ENCODE measurements at places on chromosomes 7 and 10.

DNA sequence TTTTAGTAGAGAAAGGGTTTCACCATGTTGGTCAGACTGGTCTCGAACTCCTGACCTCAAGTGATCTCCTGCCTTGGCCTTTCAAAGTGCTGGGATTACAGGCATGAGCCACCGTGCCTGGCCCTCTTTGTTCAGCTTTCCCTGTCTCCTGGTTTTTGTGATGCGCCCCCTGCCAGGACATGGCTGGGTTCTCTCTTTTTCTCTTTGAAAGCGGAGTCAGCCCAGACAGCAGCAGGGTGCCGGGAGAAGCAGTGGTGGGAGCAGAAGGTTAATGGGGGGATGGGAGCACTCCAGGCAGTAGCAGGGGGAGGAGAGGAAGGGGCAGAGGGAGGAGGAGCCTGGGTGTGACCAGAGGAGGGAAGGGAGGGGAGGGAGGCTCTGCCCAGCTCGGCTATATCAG is 1.8 kb downstream of the MUC3A start:
- DNase-seq: no peak

DNA sequence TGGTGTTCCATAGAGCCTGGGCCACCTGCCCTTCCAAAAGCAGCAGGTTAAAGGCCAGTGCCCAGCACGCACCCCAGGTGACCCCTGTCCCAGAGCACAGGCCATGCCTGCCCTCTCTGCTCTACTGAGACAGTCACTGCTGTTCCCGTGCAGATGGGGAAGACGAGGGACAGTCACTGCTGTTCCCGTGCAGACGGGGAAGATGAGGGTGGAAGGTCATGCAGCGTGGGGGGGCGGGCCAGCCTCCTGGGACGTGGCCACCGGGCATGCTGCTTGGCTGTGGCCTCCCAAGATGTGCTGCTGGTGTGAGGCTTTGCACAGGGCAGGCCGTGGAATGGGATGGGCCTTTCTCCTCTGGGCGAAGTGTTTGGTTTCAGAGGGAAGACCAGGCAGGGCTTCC is 18.4 kb downstream of the LRRC27 start:
- DNase-seq: no peak

DNA sequence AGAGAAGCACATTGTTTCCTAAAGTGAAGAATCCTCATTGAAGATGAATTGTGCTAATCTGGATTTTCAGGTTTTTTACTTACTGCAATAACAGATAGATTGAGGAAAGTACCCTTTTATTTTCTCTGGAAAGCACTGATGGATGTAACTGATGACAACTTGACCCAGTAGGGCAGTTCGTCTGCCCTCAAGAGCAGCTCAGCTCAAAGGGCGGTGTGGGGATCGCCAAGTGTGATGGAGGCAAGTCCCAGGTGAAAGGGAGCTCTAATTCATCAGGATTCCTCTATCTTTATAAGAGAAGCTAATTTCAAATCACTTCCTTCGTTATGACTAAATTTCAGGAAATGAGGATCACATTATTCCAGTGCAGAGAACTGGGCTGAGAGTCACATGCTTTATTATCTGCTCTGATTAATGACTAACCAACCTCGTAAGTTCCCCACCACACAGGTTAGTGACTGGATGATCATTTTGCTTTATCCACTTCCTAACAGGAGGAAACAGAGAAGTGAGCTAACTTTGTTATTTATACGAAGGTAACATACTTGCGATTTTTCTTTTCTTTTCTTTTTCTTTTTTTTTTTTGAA is 98.8 kb downstream of the PFKFB3 start:
- no peak for DNase-seq

- no peak for DNase-seq
Measured at GRCh38 chr10:11110539-11110938, 92.9 kb downstream of the CELF2 start.

GRCh38 chr10:14039968-14040668 is 290.6 kb downstream of the FRMD4A start:
- no peak for DNase-seq

DNA sequence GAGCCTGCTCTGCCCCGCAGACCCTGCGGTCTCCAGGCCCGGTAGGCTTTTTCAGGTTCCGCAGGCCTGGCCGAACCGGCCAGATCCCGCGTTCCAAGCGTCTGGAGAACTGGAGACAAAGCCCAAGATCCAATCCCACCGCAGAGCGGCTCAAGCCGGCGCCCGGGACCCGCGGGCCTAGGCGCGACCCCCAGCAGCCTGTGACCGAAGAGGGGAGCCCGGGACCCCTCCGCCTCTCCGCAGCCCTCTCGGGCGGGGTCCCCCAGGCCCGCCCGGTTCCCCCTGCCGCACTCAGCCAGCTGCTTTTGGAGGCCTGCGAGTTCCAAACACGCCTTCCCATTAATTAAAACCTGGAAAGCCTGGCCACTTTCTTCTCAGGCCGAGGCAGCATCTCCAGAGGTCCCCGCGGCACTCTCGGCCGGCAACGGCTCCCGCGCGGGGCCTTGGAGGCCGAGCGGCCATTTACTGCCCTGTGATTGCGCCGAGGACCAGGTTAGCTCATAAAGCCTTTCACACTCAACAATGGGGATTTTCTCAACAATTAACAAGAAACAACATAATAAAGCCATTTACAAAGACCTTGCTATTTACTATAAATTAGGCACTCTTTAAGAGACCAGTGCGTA is 16.7 kb downstream of the SKIDA1 start:
- no peak for DNase-seq

DNA sequence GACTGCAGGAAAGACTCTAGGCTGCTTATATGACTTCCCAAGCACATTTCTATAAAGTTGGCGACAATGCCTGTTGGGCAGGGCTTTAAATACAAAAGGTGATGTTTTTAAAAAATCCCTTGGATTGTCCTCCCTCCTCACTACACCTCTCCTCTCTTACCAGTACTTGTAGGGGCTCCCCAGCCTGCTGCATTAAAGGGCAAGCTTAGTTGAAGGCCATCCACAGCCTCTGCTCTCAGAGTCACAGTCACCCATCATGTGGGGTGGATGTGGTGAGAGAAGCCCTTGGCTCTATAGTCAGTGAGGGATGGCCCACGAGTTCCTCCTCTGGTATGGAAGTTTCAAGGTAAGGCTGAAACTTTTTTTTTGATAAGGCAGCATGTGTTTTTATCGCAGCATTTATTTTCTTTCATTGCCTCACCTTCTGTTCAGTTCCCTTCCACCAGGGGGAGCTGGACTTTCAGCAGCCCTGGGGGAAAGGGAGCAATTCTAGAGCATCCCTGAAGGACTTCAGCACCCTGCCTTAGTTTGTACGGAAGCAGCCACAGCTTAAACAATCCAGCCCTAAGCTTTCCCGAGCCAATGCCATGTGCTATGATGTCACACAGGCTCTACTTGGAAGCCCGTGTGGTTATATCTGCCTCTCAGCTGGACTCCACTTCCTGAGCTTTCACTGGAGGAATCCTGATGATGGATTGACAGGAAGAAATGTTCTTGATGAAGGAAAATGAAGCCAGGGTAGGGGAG is 131.9 kb downstream of the CALCR start:
- peak; percentile 8 for DNase-seq

GRCh38 chr7:77247206-77247850 is 47.7 kb upstream of the FGL2 start:
- peak; percentile 69 for DNase-seq

- no peak for DNase-seq
Measured at GRCh38 chr7:38476764-38477163, 154.4 kb downstream of the AMPH start.

DNA sequence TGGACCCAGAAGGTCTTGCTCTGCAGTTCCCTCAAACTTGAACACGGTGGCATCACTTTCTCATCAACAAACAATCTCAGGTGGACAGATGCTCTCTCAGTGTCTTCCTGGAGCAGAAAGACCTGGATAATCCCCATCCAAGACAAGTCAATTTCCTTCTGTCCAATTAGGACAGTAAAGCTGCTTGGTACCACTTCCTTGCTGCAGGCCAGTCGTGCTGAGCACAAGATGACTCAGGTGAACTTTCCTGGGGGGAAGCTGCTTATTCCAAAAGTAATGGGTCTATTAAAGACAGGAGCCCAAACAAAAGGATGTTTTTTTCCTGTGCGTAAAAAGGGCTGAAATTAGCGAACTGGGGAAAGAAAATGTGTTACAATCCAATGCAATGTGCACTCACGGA is 107.6 kb upstream of the AFAP1L2 start:
- DNase-seq: no peak

DNA sequence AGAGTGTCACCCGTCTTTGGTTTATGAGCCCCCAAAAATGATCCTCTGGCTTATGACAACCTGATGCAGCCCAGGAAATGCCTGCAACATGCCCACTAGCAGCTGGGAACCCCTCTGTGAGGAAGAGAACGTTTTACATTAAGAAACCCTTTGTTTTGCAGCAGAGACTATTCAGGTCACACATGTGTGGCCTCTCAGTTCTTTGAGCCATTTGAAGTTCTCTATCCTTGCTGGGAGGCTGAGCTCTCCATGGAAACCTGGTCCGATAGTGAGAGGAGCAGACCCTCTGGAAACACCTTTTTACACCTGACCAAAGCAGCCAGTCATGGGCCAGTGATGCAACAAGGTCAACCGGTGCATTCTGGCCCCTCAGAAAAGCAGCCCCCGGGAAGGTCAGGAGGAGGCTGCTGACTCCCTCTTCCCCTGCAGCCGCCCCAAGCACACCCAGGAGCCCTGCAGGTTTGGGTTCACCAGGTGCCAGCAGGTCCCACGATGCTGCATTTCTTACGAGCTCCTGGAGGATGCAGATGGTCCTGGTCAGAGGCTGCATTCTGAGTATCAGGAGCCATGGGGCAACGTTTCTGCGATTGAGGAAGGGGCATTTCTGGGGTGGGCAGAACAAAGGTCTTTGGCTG is 134.3 kb downstream of the ZMYND11 start:
- no peak for DNase-seq

- DNase-seq: no peak
Measured at GRCh38 chr7:50717181-50717580, 65.5 kb downstream of the GRB10 start.

DNA sequence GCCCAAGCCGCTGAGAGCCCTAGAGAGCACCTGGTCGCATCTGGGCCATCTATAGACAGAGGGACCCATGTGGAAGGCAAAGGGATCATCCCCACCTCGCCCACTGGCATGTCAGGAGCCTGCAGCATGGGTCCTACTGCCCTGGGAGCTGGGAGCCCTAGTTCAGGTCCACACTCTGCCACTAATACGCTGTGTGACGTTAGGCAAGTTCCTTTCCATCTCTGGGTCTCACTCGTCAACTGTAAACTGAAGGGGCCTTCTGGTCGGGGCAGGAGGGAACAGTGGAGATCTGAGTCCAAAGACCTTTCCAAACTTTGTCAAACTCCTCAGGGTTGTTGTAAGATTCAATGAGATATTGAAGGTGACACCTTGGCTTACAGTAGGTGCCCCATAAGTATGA is 23.4 kb downstream of the UNC5B start:
- DNase-seq: no peak

DNA sequence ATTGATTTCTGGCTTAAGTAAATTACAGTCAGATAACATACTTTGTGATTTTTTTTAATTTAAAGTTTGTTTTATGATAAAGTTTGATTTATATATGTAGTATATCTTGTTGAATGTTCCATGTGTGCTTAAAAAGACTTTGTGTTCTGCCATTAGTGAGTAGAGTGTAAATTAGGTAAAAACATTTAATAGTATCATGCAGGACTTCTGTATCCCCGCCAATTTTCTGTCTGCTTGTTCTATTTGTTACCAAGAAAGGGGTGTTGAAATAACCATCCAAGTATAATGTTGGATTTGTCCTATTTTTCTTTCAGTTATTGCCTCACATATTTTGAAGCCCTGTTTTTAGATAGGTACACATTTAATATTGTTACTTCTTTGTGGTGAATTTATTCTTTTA is 172.1 kb downstream of the CAMK1D start:
- no peak for DNase-seq

- DNase-seq: no peak
Measured at GRCh38 chr7:101985057-101985902, 167.9 kb downstream of the CUX1 start.

GRCh38 chr10:101726115-101726387 is 31.1 kb upstream of the FBXW4 start:
- DNase-seq: no peak

DNA sequence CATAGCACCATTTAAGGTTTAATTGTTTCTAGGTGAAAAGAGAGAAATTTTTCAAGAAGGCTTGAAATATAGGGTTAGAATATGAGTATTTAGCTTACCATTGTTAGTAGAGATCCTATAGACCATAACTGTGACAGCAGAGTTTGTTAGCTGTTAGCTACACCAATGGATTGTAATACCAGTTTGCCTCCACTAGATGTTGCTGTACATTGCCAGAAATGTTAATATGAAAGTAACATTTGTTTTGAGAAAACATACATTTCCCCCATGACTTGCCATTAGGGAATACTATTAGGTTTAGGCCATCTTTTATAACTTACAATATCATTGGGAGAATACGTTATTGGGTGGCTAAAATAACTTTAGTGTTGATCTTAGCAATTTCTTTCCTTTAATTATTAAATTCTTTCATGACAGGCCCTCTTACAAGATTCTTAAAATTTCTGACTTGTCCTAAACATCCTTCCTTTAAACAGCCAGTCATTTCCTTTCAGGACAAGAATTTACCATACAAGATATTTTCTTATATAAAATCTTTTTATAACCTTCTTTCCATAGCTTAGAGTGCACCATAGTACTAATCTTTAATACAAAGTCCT is 39.5 kb downstream of the ZNF117 start:
- no peak for DNase-seq

Measured in effector memory CD4-positive, alpha-beta T cell (primary cell).